ENCODE measurements at places on chromosomes 7 and 10. TPM values are rescaled to one million over a fixed set of nuclear protein-coding genes. Genes with fewer than 3 reads are reported as not detected.

PKD2L1 gene
- total RNA-seq, result 1.5 TPM

DLG5 gene
- 23.3 TPM for total RNA-seq

DNA sequence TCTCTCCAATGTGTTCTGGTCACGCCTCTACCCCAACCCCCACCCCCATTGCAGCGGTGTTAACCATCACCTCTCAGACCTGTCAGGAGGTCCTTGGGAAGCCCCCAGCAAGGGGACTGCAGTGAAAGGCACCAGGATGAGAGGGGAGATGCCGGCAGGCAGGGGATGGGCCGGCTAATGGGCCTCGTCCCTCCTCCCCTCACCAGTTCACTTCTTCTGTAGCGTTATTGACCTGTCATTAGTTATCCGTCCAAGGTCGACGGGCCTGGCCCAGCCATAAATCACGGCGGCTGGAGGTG, 18.8 kb downstream of the POLL start:
- H3K36me3 ChIP-seq, result no peaks in the 10 kb centered on the region
- no peak overlapping the region for H3K27ac ChIP-seq
- peaks cover 27% of the 10 kb centered on the region for H3K4me1 ChIP-seq
- peak overlapping the region; percentile 72 for H3K4me3 ChIP-seq
- peaks cover 4% of the 10 kb centered on the region for H3K27me3 ChIP-seq
- DNase-seq, result no peak

- no peaks in the 10 kb centered on the region for H3K36me3 ChIP-seq
- no peak overlapping the region for H3K4me3 ChIP-seq
- H3K27me3 ChIP-seq, result no peaks in the 10 kb centered on the region
- H3K27ac ChIP-seq, result no peak overlapping the region
Observed at GRCh38 chr10:126658928-126659327, 11.6 kb downstream of the C10orf90 start.

GRCh38 chr10:121998462-121998861, 9.5 kb downstream of the TACC2 start:
- no peak overlapping the region for H3K4me3 ChIP-seq
- DNase-seq, result no peak
- H3K36me3 ChIP-seq, result no peaks in the 10 kb centered on the region
- no peaks in the 10 kb centered on the region for H3K27me3 ChIP-seq
- peaks cover 3% of the 10 kb centered on the region for H3K4me1 ChIP-seq

Measured in upper lobe of left lung (tissue), 6 donors.